Activated CD4-positive, alpha-beta T cell treated with anti-CD3 and anti-CD28 coated beads, Interleukin-2, amount 50 U/mL, for 4 hours (primary cell): ENCODE measurements at places on chromosomes 5 and 9.

DNA sequence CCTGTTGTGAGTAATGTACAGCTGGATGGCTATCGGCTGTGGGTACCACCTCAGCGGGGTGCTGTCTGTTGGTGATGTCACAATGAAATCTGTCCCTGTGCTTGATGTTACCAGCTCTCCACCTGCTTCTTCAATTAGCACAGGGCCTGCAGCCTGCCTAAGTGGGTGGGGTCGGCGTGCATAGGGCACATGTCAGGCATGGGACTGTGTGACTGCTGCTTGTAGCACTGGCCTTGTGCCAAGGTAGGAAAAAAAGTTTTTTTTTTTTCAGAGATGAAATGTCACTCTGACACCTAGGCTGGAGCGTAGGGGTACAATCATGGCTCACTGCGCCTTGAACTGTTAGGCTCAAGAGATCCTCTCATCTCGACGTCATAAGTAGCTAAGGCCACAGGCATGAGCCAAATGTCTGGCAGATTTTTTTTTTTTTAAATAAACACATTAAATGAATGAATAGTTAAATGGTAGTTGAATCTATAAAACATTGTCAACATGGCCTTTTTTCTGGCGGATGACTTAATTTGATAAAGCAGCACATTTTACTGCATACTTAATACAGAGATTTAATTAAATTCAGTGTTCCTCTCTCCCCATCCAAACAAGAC, 222.5 kb downstream of the NXNL2 start:
- DNase-seq, result no peak

DNA sequence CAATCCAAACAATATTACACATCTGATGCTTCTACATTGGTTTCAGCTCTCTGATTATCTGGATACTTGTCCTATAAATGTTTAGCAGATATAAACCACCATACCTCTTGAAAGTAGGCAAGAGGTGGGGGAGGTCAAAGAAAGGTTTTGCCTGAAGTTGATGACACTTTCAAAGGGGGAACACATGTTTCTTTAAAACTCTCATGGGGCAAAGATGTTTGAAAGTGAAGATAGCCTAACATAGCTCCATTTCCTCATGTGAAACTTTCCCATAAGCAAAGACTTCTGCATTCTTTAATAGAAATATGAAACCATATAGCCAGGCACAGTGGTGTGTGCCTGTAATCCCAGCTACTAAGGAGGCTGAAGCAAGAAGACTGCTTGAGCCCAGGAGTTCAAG, 62.1 kb downstream of the CETN3 start:
- no peak for DNase-seq

DNA sequence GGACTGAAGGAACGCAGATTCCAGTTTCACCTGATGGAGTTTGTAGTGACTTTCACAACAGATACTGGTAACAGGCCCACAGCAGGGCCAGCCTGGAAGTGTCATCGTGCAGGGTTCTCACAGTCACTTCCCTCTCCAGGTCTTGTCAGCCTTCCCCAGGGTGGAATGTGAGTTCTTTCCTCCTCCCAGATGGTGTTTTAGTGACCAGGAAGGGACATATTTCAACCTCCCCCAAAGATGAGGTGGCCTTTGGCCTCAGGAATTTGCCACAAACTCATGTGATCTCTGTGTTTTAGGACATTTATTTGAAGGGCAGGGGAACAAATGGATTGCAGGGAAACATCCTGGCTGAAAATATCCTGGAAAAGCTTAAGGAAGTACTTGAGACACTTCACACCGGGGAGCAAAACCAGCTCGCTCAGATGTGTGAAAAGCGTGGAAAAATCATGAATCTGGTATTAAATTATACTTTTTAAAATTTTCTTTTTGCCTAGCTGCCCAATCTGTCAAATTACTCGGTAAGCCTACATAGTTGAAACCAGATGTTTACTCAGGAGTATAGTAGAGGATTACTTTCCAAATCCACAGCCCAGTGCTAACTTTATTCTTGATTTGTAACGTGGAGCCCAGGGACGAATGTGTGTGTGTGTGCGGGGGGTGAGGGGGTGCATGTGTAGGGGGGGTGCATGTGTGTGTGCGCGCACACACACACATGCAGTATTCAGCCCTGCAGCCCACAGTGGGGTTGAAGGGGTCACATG, 66.8 kb downstream of the PTPDC1 start:
- DNase-seq, result no peak

- DNase-seq, result no peak
Measured at GRCh38 chr5:103706939-103707682, 144.5 kb upstream of the NUDT12 start.
